ENCODE measurements at places on chromosomes 11 and 22.

DNA sequence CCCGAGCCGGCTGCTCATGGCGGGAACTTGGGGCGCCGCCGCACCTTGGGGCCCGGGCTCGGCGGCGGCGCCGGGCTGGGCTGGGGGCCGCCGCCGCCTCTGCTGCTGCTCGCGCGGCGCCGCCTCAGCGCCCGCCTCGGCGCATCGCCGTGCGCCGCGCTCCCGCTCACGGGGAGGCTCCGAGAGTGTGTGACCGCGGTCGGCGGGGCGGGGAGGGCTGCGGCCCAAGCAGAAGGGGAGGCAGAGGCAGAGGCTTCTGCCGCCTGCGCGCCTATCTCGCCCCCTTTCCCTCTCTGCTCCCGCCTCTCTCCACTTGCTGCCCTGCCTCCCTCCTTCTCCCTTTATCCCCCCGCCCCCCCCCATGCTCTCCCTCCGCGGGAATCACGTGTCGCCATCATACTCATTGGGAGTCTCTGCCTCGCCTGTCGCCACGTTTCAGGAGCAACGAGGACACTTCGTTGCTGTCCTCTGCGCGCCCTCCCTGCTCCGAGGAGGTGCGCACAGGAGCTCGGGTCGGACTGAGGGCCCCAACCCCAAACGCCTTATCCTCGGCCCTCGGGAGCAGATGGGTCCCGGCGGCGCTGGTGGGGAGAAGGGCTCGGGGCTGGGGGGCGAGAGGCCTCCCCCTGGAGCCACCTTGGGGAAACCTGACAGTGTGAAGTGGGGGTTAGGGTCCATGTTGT lies at the start of gene GUCY1A2:
Gene GUCY1A2 (minus strand): TSS at position 258 of the 683 bp plus-strand sequence. CDS start 421 bp downstream, outside the sequence.
- H3K4me3 ChIP-seq = peak within 1 kb of the TSS; percentile 51
- no peaks in the 10 kb centered on the region for H3K36me3 ChIP-seq
- no peaks in the 10 kb centered on the region for H3K27me3 ChIP-seq
- H3K4me1 ChIP-seq = no peaks in the 10 kb centered on the region

DNA sequence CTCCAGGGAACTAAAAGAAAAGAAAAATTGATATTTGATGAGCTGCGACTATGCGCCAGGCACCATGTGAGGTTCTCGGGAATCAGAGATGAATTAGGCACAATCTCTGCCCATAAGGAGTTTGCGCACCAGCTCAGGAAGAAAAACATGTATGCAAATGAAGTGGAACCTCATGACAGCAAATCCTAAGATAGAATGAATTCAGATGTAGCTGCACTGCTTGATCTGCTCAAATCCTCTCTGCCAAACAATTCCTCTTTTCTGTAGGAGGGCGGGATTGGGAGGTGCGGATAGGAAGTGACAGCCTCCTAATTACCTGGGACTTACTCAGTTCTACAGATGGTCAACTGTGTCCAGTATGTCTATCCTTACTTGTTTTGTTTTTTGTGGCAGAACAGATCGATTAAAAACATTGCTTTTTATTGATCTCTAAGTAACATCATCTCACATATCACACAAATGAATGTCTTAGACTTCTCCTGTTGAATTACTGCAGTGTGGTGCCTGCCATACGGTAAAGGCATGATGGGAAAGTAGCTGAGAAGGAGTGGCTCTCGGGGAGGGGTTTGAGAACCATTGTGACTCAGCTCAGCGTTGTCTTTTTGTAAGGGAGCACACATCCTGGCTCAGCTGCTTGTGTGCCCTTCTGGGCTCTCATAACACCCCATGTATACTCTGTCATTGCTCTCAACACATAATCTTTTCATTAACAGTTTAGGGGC lies 13.9 kb downstream of the CRTAM start:
- H3K27me3 ChIP-seq = peaks cover 25% of the 10 kb centered on the region
- no peak overlapping the region for H3K4me3 ChIP-seq
- no peak overlapping the region for H3K27ac ChIP-seq
- no peaks in the 10 kb centered on the region for H3K4me1 ChIP-seq
- DNase-seq = no peak
- no peaks in the 10 kb centered on the region for H3K36me3 ChIP-seq

DNA sequence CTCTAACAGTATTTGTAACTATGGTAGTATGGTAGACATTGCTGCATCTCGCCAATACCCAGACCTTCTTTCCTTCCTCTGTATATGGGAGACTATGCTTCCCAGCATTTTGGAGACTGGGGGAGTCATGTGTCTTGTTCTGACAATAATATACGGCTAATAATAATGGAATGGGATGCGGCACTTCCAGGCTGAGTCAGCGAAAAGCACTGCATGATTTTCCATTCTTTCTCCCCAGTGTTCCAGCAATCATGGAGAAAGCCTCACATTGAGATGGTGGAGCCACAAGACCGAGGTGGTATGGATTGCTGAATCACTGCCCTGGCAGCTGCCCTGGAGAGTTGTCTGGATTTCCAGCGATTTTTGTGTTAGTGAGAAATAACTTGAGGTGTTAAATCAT lies 77.1 kb upstream of the FIBIN start:
- no peak overlapping the region for H3K27ac ChIP-seq
- no peaks in the 10 kb centered on the region for H3K36me3 ChIP-seq
- no peaks in the 10 kb centered on the region for H3K4me1 ChIP-seq
- no peak for DNase-seq

- no peaks in the 10 kb centered on the region for H3K27me3 ChIP-seq
- DNase-seq = no peak
- H3K36me3 ChIP-seq = peaks cover 91% of the 10 kb centered on the region
Measured at GRCh38 chr22:31425331-31426050, 26.1 kb downstream of the DRG1 start.

DNA sequence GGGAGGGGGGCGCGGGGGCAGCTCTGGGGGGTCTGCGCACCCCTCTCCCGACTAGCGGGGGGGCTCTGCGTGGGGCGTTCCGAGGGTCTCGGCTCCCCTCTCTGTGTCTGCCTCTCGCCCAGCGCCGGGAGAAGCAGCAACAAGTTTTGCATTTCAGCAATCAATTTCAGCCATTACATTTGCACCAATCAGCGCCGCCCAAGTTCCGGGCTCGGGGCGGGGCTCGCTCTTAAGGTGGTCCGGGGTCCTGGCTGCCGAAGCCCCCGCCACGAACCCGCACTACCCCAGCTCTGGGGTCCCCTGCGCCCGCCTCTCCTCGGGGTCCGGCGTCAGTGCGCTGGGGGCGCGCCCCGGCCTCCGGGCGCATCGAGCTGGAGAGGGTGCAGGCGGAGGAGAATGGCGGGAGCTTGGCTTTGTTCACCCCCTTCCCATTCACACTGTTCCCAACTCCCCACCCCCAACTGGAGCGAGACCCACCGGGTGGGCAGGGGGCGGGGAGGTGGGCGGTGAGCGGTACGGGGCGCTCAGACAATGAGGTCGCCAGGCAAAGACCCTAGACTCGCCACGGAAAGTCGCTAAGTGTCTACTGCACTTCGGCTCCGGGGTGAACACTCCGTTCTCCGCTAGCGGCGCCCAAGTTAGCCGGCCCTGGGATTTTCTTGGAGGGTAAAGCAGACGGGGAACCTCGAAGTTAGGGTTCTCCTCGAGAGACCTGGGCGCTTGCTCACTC lies at the start of gene MN1:
Gene MN1 (minus strand): TSS at position 141 of the 730 bp plus-strand sequence. CDS start 1,213 bp downstream, outside the sequence.
- DNase-seq = no peak
- peak within 1 kb of the TSS; percentile 86 for H3K4me3 ChIP-seq
- H3K27ac ChIP-seq = peak within 1 kb of the TSS; percentile 94
- H3K4me1 ChIP-seq = peaks cover 36% of the 10 kb centered on the region
- H3K27me3 ChIP-seq = no peaks in the 10 kb centered on the region

GRCh38 chr11:101438126-101438525 lies 145.7 kb downstream of the TRPC6 start:
- no peaks in the 10 kb centered on the region for H3K27me3 ChIP-seq
- H3K36me3 ChIP-seq = no peaks in the 10 kb centered on the region
- DNase-seq = no peak
- H3K4me1 ChIP-seq = peaks cover 29% of the 10 kb centered on the region

- H3K4me3 ChIP-seq = no peak overlapping the region
- no peak for DNase-seq
- H3K36me3 ChIP-seq = no peaks in the 10 kb centered on the region
- H3K27me3 ChIP-seq = no peaks in the 10 kb centered on the region
Measured at GRCh38 chr11:104064034-104064630, 27.7 kb downstream of the DDI1 start.

GRCh38 chr11:121249039-121249663 lies 43.4 kb upstream of the SC5D start:
- no peak overlapping the region for H3K4me3 ChIP-seq
- H3K4me1 ChIP-seq = no peaks in the 10 kb centered on the region
- no peaks in the 10 kb centered on the region for H3K36me3 ChIP-seq
- no peak for DNase-seq

DNA sequence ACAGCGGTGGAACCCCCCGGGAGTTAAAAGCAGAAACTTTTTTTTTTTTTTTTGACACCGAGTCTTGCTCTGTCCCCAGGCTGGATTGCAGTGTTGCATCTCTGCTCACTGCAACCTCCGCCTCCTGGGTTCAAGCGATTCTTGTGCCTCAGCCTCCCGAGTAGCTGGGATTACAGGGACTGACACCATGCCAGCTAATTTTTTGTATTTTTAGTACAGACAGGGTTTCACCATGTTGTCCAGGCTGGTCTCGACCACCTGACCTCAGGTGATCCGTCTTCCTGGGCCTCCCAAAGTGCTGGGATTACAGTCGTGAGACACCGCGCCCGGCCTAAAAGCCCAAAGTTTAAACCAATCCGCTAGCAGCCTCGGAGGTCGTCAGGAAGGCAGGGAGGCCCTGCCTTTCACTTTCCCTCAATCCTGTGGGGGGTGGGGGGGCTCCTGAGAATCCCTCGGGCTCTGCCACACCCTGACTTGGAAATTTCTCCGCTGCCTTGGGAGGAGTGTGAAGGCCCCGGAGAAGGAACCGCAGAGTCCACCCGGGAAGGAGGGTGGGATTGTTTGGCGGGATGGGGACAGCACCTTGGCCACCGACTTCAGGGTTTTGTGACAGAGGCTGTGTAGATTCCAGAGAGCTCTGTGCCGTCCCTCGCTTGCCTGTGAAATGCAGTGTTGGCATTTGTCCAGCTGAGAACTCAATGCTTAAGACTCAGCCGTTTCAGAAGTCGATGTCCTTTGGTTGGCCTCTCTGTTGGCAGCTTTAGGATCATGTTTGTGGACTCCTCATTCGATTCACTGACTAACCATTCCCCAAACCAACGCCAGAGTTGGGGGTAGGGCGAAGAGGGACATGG lies 1.0 kb downstream of the ARHGAP8 start:
- peaks cover 67% of the 10 kb centered on the region for H3K27me3 ChIP-seq
- H3K27ac ChIP-seq = no peak overlapping the region
- DNase-seq = no peak
- no peak overlapping the region for H3K4me3 ChIP-seq
- H3K4me1 ChIP-seq = peaks cover 8% of the 10 kb centered on the region

- no peaks in the 10 kb centered on the region for H3K4me1 ChIP-seq
- H3K4me3 ChIP-seq = no peak overlapping the region
- DNase-seq = no peak
- H3K27ac ChIP-seq = no peak overlapping the region
- no peaks in the 10 kb centered on the region for H3K27me3 ChIP-seq
Measured at GRCh38 chr22:41831383-41831782, 1.5 kb upstream of the SREBF2 start.

DNA sequence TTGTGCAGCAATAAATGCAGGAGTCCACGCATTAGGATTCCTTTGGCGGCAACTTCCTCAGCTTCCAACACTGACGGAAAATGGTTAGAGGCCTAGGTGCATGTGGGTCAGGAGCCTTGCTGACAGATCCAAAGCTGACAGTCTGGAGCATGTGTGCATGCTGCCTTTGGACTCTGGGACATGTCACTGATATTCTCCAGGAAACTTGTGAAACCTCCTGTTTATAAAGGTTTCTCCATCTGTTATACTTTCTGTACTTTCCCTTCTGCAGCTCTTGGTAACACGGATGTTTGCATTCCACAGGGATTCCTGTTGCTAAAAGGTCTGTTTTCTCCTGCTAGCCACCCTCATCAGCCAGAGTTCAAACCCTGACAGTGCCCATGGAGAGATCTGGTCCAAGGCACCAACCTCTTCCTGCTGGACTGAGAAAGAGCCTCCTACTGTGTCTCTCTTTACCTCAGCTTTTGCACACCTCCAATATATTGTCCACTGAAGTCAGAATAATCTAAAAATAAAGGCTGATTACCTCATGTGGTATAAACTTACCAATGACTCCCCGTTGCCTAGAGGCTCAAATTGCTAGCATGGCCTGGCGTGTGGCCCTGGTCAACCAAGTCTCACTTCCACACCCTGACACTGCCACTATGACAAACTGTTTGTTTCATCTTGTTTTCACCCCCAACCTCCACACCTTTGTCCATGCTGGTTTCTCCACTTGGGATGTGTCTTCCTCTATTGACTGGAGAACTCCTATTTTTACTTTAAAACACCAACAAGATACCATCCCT lies 31.1 kb upstream of the LYVE1 start:
- no peak for DNase-seq
- peak overlapping the region; percentile 56 for H3K27ac ChIP-seq
- H3K27me3 ChIP-seq = no peaks in the 10 kb centered on the region
- H3K4me1 ChIP-seq = peaks cover 5% of the 10 kb centered on the region
- no peak overlapping the region for H3K4me3 ChIP-seq

GRCh38 chr11:88357323-88358039 lies 19.9 kb upstream of the CTSC start:
- H3K4me3 ChIP-seq = no peak overlapping the region
- no peaks in the 10 kb centered on the region for H3K36me3 ChIP-seq
- no peak overlapping the region for H3K27ac ChIP-seq
- no peaks in the 10 kb centered on the region for H3K27me3 ChIP-seq

DNA sequence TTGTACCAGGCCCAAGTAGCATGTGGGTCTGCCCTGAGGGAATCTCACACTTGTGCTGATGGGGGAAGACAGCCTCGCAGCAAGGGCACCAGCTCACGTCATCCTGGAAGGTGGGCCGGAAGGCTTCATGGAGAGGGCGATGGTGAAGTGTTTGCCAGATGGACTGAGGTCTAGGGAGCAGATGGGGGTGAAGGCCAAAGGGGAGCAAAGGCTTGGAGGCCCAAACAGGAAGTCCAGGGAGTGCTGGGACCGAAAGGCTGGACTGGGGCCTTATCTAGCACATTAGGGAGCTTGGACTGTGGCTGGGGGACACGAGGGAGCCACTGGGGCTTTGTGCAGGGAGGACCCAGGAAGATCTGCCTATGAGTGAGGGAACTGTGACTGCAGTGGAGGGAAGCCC lies 1.2 kb upstream of the TNFRSF13C start:
- no peaks in the 10 kb centered on the region for H3K27me3 ChIP-seq
- DNase-seq = no peak
- H3K27ac ChIP-seq = no peak overlapping the region
- H3K36me3 ChIP-seq = no peaks in the 10 kb centered on the region

- peaks cover 23% of the 10 kb centered on the region for H3K4me1 ChIP-seq
- DNase-seq = no peak
- no peaks in the 10 kb centered on the region for H3K27me3 ChIP-seq
Measured at GRCh38 chr11:111749646-111750045, 16.5 kb downstream of the PPP2R1B start.

GRCh38 chr11:86632499-86633269 lies 39.7 kb downstream of the ME3 start:
- no peak overlapping the region for H3K4me3 ChIP-seq
- peak overlapping the region; percentile 40 for H3K27ac ChIP-seq
- peak; percentile 75 for DNase-seq
- peaks cover 57% of the 10 kb centered on the region for H3K4me1 ChIP-seq
- no peaks in the 10 kb centered on the region for H3K27me3 ChIP-seq
